Stimulated activated naive B cell treated with anti-CD40 and anti-IgM and Interleukin-4, amounts not matched to agents 10 μg/mL and 1 μg/mL and 100 μg/mL, for 72 hours (primary cell): ENCODE measurements at places on chromosomes 1 and 21.

- no peak for DNase-seq
Measured at GRCh38 chr1:31989964-31990363, 23.7 kb upstream of the KHDRBS1 start.

DNA sequence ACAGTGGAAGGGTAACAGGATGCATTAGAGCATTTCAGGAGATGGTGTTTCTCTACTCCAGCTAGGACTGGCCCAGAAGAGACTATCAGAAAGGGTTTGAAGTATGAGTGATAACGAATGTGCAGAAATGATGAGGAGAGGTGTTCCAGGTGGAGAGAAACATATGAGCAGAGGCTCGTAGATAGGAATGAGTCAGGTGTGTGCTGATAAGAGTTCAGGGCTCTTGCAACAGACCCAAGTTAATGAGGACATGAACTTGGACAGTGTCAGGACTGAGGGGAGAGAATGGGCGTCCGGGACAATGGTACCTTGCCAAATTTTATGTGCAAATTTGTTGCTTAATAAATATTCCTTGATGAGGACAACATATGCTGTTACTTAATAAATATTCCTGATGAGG, 183.9 kb upstream of the NFIA start:
- DNase-seq: no peak

DNA sequence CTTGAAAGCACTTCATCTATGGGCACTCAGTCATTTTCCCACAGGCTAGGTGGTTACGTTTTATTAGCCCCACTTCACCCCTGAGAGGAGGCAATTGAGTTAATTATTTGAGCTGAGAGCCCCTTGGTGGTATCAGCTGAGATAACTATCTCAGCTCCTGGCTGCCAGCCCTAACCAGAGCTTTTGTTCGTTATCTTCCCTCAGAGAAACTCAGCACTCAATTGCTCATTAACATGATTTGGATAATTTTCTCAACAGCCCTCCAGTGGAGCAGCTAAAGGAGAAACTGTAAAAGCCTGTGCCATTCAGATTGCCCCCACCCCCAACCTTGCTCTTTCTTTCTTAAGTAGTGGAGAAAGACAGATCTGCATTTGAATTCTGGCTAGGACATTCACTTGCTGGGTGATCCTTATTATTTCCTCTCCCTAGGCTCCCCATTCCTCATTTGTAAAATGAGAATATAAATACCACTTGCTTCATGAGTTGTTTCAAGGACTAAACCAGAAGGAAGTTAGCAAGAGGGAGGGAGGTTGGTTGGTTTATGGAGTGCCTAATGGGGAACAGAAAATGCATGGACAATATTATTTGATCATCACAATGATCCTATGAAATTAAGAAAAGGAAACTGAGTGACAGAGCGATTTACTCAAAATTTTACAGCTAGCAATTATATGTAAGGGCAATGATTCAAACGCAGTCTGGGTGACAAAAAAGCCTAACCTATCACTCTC, 218.7 kb upstream of the FGGY start:
- no peak for DNase-seq

DNA sequence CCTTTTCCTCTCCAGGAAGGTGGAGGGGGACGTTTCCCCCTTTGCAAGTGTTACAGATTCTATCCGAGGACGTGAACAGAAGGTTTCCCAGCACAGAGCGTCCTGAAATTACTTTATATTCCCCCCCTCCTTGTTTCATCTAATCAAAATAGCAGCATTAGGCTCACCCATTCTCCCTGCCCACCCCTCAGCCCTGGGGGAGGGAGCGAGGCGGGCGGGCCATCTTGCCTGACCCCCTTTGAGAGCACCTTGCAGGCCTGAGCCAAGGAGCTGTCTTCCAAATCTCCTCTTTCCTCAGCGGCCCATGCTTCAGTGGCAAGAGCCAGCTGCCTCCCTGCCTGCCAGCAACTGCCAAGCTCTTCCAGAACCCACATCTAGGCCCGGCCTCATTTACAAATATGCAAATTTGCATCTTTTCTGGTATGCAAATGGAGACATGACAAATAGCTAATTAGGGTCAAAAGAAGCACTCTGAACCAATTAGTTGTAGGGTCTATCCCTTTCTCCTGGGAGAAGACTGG, 69.1 kb upstream of the POU3F1 start:
- DNase-seq: no peak

GRCh38 chr1:201470581-201470980, 1.6 kb upstream of the PHLDA3 start:
- DNase-seq: no peak

DNA sequence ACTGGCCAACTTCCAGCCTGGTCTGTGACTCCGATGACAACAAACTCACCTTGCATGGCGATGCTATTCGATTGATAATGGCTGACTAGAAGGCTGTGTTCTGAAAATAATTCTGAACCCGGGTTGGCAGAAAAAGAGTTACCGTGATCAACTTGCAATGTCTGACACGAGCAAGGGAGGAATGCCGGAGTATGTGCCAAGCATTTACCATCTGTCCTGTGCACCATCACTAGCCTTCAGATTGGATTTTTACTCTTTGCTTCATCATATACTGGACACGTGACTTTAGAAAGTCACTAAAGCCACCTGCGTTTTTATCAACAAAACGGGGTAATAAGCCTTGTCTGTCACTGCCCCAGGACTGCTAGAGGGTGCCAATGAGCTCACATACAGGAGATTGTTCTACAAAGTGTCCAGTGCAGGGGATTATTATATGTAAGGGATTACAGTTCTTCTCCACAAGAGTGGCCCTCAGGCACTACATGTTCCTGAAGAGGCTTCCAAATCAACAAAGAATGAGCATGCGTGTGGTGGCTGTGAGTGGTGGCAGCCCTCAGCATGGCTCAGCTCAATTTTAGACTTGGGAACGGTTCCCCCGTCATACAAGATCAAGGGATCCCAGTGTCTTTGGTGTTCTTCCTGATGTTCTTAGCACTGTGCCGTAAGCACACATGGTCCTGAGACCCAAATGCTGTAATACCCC, 35.8 kb downstream of the SSBP3 start:
- DNase-seq: no peak

GRCh38 chr1:223210788-223211120, 67.7 kb upstream of the TLR5 start:
- DNase-seq: no peak

DNA sequence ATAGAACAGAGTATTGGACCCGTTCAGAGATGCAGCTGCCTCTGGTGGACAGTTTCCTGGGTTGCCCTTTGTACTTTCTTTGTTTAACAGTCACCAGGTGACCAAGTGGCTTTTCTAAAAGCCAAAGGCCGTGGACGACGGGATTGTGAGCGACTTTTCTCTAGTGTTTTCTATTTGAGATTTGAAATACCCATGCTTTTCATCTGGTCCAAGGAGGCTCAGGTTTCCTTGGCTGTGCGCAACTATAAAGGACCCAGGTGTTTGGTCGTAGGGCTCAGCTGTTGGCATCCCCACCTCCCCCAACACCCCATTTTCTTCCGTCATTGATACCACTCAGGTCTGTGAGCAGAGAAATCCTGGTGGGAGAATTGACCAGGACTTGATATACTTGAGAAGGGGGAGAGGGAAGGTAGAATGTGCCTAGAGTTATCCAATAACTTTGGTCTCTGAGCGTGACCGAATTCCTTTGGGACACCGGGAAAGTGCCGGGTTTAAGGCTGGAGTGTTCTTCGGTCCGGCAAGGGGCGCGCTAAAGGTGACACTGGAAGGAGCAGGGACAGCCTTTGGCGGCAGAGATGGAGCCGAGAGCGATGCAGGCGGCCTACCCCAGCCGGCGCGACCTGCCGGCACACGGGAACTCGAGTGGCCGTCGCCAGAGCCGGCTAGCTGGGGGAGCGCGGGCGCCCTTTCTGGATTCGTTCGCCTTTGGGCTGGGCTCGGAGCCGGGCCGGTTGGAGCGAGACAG, 83.4 kb upstream of the BMP8A start:
- no peak for DNase-seq
